ENCODE measurements at places on chromosomes 7 and 10. TPM values are rescaled to one million over a fixed set of nuclear protein-coding genes. Genes with fewer than 3 reads are reported as not detected.

Gene TRPV6
- not detected for total RNA-seq

Gene AKR1C4
- not detected for total RNA-seq

- no peaks in the 10 kb centered on the region for H3K36me3 ChIP-seq
- H3K4me1 ChIP-seq = no peaks in the 10 kb centered on the region
- no peak overlapping the region for H3K27ac ChIP-seq
- DNase-seq = no peak
Observed at GRCh38 chr10:48750019-48750418, 65.3 kb downstream of the WDFY4 start.

GRCh38 chr10:96416643-96417042, 57.8 kb upstream of the OPALIN start:
- H3K27ac ChIP-seq = no peak overlapping the region
- H3K27me3 ChIP-seq = no peaks in the 10 kb centered on the region
- no peak for DNase-seq
- no peaks in the 10 kb centered on the region for H3K36me3 ChIP-seq
- no peak overlapping the region for H3K4me3 ChIP-seq
- H3K4me1 ChIP-seq = no peaks in the 10 kb centered on the region

GRCh38 chr7:66452165-66452564, 176.5 kb upstream of the KCTD7 start:
- no peaks in the 10 kb centered on the region for H3K4me1 ChIP-seq
- H3K4me3 ChIP-seq = no peak overlapping the region
- H3K27me3 ChIP-seq = no peaks in the 10 kb centered on the region
- no peak for DNase-seq
- no peaks in the 10 kb centered on the region for H3K36me3 ChIP-seq
- no peak overlapping the region for H3K27ac ChIP-seq

Gene PPP1R17
- total RNA-seq = not detected

- H3K27ac ChIP-seq = no peak overlapping the region
- DNase-seq = no peak
- no peaks in the 10 kb centered on the region for H3K27me3 ChIP-seq
- no peak overlapping the region for H3K4me3 ChIP-seq
- H3K4me1 ChIP-seq = no peaks in the 10 kb centered on the region
Observed at GRCh38 chr10:111455776-111456426, 379.1 kb downstream of the ADRA2A start.

GRCh38 chr10:103551619-103552602, 58.4 kb downstream of the NEURL1 start:
- peaks cover 11% of the 10 kb centered on the region for H3K27me3 ChIP-seq
- H3K36me3 ChIP-seq = no peaks in the 10 kb centered on the region
- no peak for DNase-seq
- H3K4me1 ChIP-seq = peaks cover 10% of the 10 kb centered on the region

Gene PBLD
- total RNA-seq = 1.2 TPM

DNA sequence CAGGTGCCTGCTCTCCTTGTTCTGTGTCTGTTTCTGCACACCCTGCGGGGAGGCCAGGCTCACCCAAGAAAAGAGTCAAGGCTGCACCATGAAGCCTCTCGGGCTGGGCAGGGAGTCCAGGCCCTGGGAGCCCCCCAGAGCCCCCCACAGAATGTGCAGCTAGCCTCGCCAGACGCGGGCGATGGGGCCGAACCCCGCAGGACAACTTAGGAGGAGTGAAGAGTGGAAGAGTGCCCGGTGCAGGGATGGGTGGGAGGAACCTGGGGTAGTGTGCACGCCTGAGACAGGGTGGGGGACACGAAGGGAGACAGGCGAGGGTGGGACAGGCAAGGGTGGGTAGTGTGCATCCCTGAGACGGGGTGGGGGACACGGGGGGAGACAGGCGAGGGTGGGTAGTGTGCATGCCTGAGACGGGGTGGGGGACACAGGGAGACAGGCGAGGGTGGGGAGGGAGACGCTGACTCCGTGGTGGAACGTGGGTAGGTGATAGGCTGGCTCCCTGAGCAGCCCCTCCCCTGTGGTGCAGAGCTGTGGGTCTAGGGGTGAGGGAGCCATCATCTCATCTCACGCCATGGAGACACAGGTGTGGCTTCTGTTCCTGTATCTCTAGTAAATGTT, 615.4 kb downstream of the DNAJB6 start:
- no peaks in the 10 kb centered on the region for H3K36me3 ChIP-seq
- DNase-seq = no peak
- no peak overlapping the region for H3K4me3 ChIP-seq
- no peaks in the 10 kb centered on the region for H3K4me1 ChIP-seq
- H3K27ac ChIP-seq = no peak overlapping the region

GRCh38 chr7:1703441-1703840, 33.4 kb downstream of the ELFN1 start:
- H3K27me3 ChIP-seq = no peaks in the 10 kb centered on the region
- no peaks in the 10 kb centered on the region for H3K36me3 ChIP-seq
- no peaks in the 10 kb centered on the region for H3K4me1 ChIP-seq
- no peak overlapping the region for H3K27ac ChIP-seq
- no peak for DNase-seq
- H3K4me3 ChIP-seq = no peak overlapping the region

DNA sequence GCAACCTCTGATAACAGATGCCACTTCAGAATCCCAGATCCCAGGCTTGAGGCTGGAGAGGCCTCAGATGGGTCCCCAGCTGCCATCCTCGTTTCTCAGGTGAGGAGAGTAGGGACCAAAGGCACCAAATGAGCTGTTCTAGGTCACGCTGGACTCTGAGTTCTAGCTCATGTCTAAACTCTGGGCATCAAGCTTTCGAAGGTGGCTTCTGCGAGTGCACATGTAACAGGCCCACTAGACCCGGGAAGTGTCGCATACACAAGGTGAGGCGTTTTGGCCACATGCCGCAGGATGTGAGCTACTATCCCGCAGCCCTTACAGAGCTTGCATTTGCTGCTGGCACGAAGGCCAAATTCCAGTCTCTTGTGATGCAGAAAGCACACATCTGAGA, 355.1 kb upstream of the SHH start:
- H3K27ac ChIP-seq = no peak overlapping the region
- no peaks in the 10 kb centered on the region for H3K4me1 ChIP-seq
- no peak for DNase-seq
- H3K27me3 ChIP-seq = no peaks in the 10 kb centered on the region

DNA sequence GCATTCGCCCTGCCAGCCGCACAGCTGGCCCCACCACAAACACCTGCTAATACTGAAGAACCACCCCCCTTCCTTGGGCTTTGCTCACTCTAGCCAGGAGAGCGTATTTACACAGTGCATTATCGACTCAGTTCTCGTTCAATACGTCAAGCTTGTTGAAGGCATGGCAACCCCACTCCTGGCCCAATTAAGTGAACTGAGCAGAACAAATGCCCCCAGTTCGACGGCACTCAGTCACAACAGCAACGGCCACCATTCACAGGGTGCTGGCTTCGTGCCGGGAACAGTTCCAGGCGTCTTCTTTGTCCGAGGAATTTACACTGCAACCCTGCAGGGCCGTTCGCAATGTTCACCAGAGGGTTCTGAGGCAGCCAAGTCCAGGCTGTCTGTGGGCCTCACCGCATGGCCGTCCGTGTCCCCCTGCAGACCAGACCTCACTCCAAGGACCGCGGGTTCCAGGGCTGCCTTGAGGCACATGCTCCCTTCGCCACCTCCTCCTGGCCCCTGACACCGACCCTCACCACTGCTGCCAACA, 175.3 kb downstream of the DIP2C start:
- no peak overlapping the region for H3K4me3 ChIP-seq
- no peak for DNase-seq
- no peaks in the 10 kb centered on the region for H3K36me3 ChIP-seq
- H3K27ac ChIP-seq = no peak overlapping the region
- H3K4me1 ChIP-seq = peaks cover 7% of the 10 kb centered on the region
- no peaks in the 10 kb centered on the region for H3K27me3 ChIP-seq

GRCh38 chr10:7819121-7819460, 786 bp downstream of the TAF3 start:
- no peaks in the 10 kb centered on the region for H3K27me3 ChIP-seq
- H3K36me3 ChIP-seq = no peaks in the 10 kb centered on the region
- peak overlapping the region; percentile 87 for H3K4me3 ChIP-seq
- H3K4me1 ChIP-seq = peaks cover 23% of the 10 kb centered on the region
- H3K27ac ChIP-seq = peak overlapping the region; percentile 59
- no peak for DNase-seq

Gene PTPRE
- total RNA-seq = 29.5 TPM

Gene ADD3
- 50.3 TPM for total RNA-seq

DNA sequence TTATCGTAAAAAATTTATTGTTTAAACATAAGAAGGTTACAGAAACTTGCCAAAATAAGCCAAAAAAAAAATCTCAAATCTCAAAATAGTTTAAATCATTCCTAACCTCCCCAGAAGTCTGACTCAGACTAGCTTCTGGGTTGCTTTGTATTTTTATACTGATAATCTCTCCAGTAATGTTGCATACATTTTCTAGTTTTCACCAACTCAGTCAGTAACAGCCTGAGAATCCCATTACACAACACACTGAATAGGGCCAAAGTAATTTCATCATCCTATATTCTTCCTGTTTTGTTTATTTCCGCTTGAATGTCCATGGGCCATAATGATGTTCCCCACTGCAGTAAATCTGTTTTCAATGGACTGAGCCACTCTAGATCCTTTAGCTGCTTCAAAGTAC, 478.5 kb downstream of the GPAM start:
- no peaks in the 10 kb centered on the region for H3K27me3 ChIP-seq

DNA sequence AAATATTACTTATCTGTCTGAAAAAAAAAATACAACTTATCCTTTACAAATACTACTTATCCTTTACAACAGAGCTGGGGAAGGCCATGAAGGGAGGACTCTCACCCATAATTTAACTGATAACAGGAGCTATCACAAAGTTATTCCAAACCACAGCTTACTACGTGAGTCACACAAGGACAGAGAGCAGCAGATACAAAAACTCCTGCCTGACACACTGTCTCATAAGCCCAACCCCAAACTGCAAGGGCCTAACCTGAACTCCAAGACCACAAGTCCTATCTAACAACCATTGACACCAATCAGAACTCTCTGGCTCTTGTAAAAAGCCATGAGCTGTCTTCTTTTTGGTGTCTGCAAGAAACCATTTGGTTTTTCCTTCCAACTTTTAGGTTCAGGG, 28.5 kb upstream of the CXCL12 start:
- no peak overlapping the region for H3K4me3 ChIP-seq
- H3K36me3 ChIP-seq = no peaks in the 10 kb centered on the region
- no peaks in the 10 kb centered on the region for H3K4me1 ChIP-seq
- no peak for DNase-seq
- no peak overlapping the region for H3K27ac ChIP-seq

- H3K27me3 ChIP-seq = peaks cover 3% of the 10 kb centered on the region
- no peak overlapping the region for H3K4me3 ChIP-seq
- no peak overlapping the region for H3K27ac ChIP-seq
Observed at GRCh38 chr7:55189146-55189766, 170.4 kb downstream of the EGFR start.

- H3K4me3 ChIP-seq = no peak overlapping the region
- H3K27ac ChIP-seq = no peak overlapping the region
- H3K36me3 ChIP-seq = peaks cover 41% of the 10 kb centered on the region
- no peak for DNase-seq
Observed at GRCh38 chr10:68787813-68788212, 39.5 kb upstream of the STOX1 start.

Gene LIPF
- total RNA-seq = not detected

- H3K27me3 ChIP-seq = no peaks in the 10 kb centered on the region
- H3K27ac ChIP-seq = no peak overlapping the region
- no peak for DNase-seq
- H3K4me1 ChIP-seq = no peaks in the 10 kb centered on the region
- no peak overlapping the region for H3K4me3 ChIP-seq
Observed at GRCh38 chr10:113665806-113666354, 2.0 kb upstream of the NRAP start.

Gene METTL27
- total RNA-seq = not detected

Gene CPEB3
- total RNA-seq = 2.1 TPM

- no peak for DNase-seq
- H3K4me1 ChIP-seq = peaks cover 4% of the 10 kb centered on the region
- H3K27me3 ChIP-seq = no peaks in the 10 kb centered on the region
Observed at GRCh38 chr10:101027106-101027720, 3.7 kb downstream of the PDZD7 start.

Gene OGDHL
- total RNA-seq = 0.55 TPM

DNA sequence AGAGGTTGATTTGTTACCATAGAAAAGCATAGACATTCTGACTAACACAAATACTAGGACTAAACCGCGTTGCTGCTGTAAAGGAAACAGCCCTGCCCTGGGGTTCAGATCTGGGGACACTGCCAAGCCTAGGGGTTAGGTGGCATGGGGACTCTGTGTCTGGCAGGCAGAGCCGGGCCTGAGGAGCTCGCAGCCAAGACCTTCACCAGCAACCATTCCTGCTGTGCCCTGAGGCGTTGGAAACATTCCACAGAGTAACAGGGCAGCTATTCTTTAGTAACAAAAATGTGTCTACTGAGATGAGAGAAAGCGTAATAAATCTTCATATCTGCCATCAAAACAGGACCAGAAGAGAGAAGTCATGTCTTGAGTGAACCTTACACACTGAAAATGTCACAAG, 280.5 kb downstream of the POM121L12 start:
- H3K4me1 ChIP-seq = no peaks in the 10 kb centered on the region
- H3K36me3 ChIP-seq = no peaks in the 10 kb centered on the region
- H3K4me3 ChIP-seq = no peak overlapping the region
- H3K27me3 ChIP-seq = no peaks in the 10 kb centered on the region
- no peak overlapping the region for H3K27ac ChIP-seq
- no peak for DNase-seq

DNA sequence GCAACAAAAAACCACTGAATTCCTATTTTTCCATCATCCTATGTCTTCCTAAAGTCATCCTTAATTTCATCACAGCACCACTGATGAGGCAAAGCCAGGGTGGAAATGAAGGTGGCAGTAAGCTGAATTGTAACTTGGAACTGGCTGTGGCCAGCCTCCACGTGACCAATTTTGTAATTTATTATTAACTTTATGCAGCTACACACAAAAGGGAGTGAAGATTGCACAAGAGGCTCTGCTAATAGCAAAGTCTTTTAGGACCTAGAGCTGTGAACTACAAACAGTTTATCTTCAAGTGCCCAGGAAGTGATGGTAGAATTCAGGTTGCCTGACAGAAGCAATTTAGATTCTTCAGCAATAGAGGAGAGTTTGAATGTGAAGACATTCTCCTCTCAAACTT, 176.4 kb downstream of the CCDC71L start:
- H3K36me3 ChIP-seq = no peaks in the 10 kb centered on the region
- no peaks in the 10 kb centered on the region for H3K27me3 ChIP-seq
- no peak overlapping the region for H3K4me3 ChIP-seq

- no peak overlapping the region for H3K4me3 ChIP-seq
- H3K27ac ChIP-seq = no peak overlapping the region
- H3K27me3 ChIP-seq = no peaks in the 10 kb centered on the region
- H3K36me3 ChIP-seq = no peaks in the 10 kb centered on the region
Observed at GRCh38 chr7:74012842-74013249, 15.1 kb upstream of the ELN start.

Data from CD8-positive, alpha-beta memory T cell (primary cell).